Esophagus squamous epithelium (tissue), 5 donors: ENCODE measurements at places on chromosomes 4 and X.

DNA sequence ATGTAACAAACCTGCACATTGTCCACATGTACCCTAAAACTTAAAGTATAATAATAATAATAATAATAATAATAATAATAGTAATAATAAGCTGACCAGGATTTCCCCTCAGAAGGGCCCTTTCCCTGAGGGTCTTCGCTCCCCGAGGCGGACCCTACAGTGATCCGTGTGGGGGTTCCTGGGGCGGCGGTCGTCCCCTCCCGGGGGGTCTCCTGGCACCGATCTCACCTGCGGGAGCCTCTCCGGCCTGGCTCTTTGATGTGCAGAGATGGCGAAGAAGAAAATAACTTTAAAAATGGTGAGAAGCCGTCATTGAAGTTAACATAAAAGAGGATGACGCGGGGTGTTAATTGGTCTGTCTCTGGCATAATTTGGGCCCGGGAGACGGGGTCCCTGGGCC lies 48.2 kb upstream of the PPP2R3B start:
- DNase-seq: no peak

GRCh38 chrX:123854329-123854728 lies 5.5 kb upstream of the XIAP start:
- no peak for DNase-seq

- no peak for DNase-seq
Observed at GRCh38 chr4:155539746-155540145, 126.9 kb upstream of the GUCY1A1 start.

DNA sequence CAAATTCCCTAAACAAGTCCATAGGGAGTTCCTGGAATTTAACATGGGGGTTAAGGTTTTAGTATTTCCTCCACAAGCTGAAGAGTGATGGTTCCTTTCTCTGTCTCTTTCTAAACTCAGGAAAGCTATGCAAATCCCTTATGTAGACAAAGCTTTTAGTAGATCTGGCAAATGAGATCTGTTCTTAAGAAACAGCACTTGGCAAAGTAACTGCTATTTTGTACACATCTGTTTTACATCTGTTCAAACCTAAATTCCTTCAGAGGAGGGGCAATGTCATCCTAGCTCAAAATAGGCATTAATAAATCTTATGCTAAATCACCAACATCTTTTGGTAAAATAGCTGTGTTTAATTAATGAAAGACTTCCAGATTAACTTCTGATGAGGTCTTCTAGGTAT lies 137.8 kb upstream of the TBC1D9 start:
- DNase-seq: no peak

GRCh38 chr4:183304067-183304466 lies 16.0 kb downstream of the CLDN22 start:
- no peak for DNase-seq

DNA sequence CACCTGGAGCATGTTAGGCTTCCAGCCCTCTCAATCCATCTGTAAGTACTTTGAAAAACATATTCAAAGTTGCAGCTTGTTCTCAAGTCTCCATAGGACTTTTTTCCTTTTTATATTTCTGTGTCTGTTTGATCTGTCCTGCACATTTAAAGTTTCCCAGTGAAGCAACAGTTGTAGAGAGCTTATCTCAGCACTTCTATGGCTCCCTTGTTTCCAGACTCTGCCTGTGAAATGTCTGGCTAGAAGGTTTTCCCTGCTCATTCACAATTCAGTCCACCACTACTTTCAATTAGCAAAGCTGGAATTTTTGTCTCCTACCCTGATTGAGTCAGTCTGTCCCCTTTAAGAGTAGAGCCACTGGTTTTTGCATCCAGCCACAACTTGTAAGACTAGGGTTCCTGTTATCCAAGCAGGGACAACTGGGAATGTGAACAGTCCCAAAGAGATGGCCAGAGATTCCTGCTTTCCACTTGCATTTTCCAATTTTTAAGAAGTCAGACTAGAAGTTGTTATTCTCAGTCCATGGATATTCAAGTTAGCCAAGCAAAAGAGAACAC lies 116.1 kb downstream of the GASK1B start:
- no peak for DNase-seq

- no peak for DNase-seq
Observed at GRCh38 chr4:15777697-15778288, 335 bp upstream of the CD38 start.

GRCh38 chr4:89048906-89049601 lies 7.9 kb downstream of the FAM13A start:
- DNase-seq: no peak

GRCh38 chrX:68832101-68832416 lies 3.2 kb downstream of the EFNB1 start:
- no peak for DNase-seq

GRCh38 chrX:118189000-118189399 lies 72.4 kb upstream of the KLHL13 start:
- DNase-seq: no peak

DNA sequence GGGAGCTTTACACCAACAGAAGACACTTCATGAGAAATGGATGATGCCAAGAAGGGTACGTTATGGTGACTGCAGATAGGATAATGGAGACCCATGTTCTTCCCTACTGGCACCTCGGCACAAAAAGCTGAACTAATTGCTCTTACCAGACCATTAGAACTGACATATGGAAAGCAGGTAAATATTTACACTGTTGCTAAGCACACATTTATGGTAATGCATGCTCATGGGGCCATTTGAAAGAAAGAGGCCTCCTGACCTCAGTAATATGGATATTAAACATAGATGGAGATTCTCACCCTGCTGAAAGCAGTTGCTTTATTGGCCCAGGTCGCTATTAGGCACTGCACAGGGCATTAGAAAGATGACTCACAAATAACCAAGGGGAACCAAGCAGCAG lies 1759.6 kb downstream of the C4orf33 start:
- no peak for DNase-seq
